Stimulated activated naive CD8-positive, alpha-beta T cell treated with anti-CD3 and anti-CD28 coated beads, Interleukin-15, amount 100 ng/mL, for 72 hours (primary cell): ENCODE measurements at places on chromosomes 13 and 19.

GRCh38 chr19:49421878-49422202 lies 1.4 kb downstream of the PTH2 start:
- no peak for DNase-seq

- no peak for DNase-seq
Observed at GRCh38 chr13:60093425-60094019, 70.2 kb downstream of the DIAPH3 start.

DNA sequence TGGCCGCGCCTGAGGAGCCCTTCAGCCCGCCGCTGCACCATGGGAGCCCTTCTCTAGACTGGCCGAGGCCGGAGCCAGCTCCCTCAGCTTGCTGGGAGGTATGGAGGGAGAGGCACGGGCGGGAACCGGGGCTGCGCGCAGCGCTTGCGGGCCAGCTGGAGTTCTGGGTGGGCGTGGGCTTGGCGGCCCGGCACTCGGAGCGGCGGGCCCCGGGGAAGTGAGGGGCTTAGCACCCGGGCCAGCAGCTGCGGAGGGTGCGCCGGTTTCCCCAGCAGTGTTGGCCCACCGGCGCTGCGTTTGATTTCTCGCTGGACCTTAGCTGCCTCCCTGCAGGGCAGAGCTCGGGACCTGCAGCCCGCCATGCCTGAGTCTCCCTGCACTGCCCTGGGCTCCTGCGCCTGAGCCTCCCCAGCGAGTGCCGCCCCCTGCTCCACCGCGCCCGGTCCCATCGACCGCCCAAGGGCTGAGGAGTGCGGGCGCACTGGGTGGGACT lies 1890.0 kb upstream of the PCDH20 start:
- no peak for DNase-seq

- no peak for DNase-seq
Observed at GRCh38 chr13:103772576-103772975, 706.4 kb upstream of the SLC10A2 start.

DNA sequence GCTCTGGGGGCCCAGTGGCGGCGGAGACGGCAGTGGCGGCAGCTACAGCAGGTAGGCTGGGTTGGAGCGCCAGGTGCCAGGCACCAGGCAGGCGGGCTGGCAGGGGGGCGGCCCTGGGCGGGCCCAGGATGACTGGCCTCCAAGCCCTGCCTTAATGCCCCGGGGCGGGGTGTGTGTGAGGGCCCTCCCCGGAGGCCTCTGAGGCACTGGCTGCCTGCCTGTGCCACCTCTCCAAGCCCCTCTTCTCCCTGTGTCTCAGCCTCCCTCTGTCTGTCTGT lies at the start of gene KLK11:
Gene KLK11, minus strand, starts transcription at position 63 of the 278 bp plus-strand sequence. CDS start 985 bp downstream, outside the sequence.
- no peak for DNase-seq

DNA sequence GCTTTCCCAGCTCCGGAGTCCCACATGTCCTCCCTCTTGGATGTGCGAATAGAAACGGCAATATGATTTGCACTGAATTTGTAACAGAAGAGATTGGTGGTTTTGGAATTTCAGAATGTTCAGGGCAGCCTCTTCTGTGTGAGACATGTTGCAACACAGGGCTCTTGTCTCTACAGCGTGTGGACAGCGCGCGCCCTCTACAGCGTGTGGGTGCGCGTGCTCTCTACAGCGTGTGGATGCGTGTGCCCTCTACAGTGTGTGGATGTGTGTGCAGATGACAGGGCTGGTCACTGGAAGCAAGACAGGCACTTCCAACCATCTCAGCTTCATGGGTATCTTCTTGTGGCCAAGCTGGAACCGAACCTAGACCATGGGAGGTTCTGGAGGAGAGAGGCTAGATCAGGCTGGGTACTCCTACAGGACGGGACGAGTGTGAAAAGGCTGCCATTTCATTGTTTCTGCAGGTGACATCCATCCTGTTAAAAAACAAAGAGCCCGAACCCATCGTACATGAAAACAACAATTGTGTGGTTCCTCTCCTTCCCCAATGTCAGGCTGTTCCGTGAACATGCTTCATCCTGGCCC lies 78.4 kb downstream of the TEX29 start:
- no peak for DNase-seq

DNA sequence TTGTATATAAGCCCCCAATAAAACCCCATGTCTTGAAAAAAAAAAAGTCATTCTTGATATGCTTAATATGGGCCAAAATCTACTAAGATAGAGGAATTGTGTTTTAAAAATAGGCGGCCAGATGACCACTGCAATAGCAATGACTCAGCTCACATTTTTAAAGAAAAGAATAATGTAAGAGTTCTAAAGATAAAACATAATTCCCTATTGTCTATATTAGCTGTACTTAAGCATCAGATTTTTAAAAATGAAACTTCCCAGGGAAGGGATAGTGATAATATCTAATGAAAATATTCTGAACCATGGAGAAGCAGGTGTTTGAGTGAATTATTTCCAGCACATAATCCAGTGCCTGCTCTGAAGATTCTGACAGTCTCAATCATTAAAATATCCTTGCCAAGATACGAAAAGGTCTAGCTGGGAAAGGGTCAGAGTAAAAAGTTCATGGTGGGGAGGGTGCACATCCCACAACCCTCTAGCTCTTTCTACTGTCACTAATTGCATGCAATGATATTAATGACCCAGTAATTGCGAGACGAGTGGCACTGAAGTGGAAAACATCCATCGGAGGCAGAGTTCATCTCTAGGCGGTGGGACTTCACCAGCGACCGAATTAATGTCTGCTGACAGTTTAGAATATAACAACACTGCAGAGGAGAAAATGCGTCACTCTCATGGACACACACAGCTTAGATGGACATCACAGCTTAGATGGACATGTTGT lies 31.6 kb downstream of the EFNB2 start:
- no peak for DNase-seq

DNA sequence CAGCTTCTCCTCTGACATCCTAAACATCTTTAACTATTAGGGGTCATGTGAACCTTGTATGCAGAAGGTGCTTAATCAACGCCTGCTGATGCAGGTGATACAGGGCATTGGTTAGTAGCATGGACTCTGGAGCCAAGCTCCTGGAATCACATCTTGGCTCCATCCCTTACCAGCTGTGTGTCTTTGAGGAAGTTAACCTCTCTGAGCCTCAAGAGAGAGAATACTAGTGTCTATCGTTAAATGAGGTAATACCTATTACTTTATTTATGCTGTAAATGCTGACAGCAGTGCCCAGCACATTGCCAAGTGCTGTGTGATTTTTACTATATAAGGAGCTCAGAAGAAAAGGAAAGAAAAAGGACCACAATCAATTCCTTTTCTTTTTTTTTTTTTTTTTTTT lies 11.2 kb upstream of the SELENOW start:
- no peak for DNase-seq

DNA sequence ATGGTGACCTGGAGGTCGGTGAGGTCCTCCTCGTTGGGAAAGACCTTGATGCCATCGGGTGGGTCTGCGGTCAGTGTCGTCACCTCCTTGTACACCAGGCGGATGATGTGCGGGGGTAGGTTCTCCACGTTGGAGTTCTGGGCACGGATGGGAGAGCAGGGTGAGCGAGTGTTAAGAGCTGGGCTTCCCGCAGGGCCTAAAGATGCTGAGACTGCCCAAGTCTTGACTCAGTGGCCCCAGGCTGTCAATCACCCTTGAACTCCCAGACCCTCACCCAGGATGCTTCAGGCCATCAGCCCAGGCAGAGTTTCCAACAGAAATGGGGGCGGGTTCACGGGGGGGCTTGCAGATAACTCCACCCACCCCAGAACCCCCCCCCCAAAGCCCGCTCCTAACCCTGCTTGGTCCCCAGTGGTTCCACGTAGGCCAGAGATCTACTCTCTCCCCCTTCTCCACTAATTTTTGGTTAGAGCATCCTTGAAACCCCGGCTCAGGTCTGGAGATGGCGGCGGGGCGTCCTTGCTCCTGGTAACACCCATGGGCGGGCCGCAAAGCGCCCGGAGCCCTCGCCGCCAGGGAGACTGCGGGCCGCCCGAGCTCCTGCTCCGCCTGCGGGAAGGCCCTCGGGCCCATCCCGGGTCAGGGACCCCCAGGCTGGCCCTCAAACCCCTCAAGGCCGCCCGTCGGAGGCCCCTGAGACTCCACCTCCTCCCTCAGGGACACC lies 600 bp downstream of the UBE2S start:
- no peak for DNase-seq

GRCh38 chr19:56312342-56312741 lies 2.3 kb downstream of the ZSCAN5A start:
- no peak for DNase-seq

DNA sequence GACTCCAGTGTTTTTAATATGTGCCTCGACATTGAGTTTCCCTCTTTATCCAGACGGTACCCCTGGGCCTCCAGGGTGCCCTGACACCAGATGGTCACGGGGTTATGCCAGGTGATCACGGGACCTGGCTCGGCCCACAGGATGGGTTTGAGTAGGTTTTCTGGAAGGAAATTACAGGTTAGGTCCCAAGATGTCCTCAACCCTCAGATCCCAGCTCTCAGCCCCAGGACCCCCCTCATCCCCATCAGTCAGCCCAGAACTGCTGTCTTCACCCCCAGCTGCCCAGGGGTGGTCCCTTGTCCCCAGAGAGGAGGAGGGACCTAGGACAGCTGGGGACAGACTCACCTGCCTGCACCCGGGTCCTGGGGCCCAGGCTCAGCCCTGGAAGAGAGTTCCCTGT lies 441 bp downstream of the LILRA4 start:
- DNase-seq, result no peak

DNA sequence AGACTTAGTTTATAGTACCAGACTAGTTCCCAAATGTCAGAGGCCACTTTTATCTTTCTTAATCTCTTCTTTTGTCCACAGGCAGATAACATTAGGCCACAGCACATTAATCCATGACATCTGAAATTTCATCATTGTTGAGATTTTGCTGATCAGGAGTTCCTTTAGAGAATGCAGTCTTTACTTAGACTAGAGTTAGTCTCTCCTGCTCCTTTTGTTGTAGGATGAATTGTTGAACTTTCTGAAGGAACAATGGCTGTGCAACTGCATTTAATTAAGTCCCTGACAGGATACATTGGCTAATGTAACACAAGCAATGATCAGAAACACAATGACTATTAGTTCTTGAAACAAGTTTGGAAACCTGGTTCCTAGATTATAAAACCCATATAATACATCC lies 266.3 kb downstream of the PCDH20 start:
- DNase-seq, result no peak

DNA sequence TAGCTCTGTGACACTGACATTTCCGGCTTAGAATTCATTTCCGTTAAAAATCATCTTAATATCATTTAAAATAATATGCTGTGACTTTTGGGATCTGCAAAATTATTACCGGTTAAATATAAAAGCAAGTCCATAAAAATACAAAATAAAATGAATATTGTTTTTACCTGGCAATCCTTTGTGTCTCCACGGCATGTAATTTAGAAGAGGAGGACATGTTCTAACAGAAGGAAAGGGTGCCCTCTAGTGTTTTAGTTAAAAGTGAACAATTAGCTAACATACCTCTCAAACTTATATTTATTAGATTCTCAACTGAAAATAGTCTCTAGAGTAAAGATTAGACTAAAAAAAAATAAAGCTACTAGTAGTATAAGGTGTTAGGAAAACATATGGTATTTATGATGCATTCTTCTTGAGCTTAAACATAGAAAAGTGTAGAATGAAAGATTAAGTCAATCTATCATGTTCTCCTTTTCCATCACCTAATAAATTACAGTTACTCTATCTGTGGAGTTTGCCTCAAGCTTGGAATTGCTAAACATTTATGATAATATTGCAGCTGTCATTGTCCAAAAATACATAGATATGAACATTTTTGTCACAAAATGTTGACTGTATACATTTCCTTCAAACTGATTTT lies 676.7 kb upstream of the SPRY2 start:
- DNase-seq, result no peak

DNA sequence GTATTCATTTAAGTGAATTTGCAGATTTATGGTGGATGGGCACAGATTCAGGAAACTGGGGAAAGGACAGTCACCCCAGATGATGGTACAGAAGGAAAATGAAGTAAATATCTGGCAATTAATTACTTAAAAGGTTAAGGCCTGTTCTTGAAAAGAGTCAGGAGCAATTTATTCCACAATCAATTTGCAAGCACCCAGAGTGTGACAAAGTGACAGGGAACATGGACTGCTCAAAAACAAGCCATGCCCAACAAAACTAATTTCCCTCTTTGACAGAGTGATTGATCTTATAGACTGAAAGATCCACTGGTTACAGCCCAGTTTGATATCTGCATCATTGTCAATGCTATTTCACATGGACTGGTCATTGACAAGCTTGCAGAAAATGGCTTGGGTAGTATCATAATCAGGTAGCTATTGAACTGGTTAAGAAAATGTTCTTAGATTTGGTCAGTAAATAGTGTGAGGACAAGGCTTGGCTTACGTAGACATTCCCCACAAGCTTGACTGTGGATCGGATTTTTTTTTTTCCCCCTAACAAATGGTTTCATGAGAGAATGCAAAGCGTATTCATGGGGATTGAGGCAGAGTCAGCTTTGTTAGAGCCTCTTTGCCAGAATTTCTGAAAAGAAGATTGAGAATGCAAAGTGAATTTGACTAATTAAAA lies 584.6 kb downstream of the GPC6 start:
- DNase-seq, result no peak

GRCh38 chr19:39997638-39998216 lies 867 bp downstream of the ZNF546 start:
- DNase-seq, result peak; percentile 56

- no peak for DNase-seq
Observed at GRCh38 chr19:55240713-55241020, 12.1 kb upstream of the TMEM86B start.

DNA sequence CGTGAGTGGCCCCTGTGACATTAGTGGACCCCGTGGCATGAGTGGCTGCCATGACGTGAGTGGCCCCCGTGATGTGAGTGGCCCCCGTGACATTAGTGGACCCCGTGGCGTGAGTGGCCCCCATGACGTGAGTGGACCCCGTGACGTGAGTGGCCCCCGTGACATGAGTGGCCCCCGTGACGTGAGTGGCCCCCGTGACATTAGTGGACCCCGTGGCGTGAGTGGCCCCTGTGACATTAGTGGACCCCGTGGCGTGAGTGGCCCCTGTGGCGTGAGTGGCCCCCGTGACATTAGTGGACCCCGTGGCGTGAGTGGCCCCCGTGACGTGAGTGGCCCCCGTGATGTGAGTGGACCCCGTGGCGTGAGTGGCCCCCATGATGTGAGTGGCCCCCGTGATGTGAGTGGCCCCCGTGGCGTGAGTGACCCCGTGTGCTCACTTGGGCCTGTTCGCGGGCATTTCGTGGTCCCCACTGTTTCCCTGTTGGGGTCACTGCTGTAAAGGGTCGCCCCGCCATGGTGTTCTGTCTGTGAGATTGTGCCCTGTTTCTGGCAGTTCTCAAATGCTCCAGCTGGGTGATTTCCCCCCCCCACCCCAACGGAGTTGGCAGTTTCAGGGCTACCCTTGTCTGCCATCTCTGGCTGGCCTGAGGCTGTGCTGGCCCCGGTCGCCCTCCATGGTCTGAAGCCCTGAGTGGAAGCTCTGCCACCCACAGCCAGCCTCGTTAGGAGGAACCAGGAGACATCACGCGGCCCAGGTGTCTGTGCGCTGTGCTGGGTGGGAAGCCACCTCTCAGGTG lies 64.2 kb downstream of the MCF2L start:
- no peak for DNase-seq

GRCh38 chr19:56699552-56699951 lies 28.0 kb upstream of the ZNF835 start:
- DNase-seq, result no peak

- DNase-seq, result no peak
Observed at GRCh38 chr19:52554216-52554971, 15.7 kb upstream of the ZNF701 start.
